ENCODE measurements at places on chromosomes 4 and X.
A peak's percentile ranks its signal among the peaks of the same experiment; 100 is the strongest.

DNA sequence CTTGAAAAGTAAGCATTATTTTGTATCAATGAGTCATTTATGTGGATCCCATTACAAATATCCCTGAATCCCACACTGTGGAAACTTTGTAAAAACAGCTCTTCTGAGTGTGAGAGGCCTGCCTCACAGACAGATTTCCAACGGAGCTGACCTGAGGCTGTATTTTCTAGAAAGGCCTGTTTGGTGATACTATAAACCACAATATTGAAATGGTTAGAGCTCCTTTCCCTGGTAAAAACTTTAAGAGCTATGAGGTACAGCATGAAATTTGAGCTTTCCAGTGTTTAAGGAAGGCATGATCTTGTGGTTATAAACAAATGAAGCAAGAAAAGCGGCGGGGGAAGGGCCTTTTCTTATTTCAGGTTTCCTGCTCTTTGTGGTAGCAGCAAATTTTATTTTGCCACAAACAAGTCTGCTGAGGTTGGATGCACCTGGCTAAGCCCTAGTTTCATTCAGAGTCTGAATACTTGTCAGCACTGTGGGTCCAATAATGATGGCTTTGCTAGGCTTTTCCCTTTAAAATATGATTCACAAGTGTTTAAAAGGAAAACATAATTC lies 86.8 kb upstream of the ETNPPL start:
- no peak for DNase-seq

GRCh38 chr4:150656891-150657290 lies 74.9 kb downstream of the MAB21L2 start:
- DNase-seq = no peak

DNA sequence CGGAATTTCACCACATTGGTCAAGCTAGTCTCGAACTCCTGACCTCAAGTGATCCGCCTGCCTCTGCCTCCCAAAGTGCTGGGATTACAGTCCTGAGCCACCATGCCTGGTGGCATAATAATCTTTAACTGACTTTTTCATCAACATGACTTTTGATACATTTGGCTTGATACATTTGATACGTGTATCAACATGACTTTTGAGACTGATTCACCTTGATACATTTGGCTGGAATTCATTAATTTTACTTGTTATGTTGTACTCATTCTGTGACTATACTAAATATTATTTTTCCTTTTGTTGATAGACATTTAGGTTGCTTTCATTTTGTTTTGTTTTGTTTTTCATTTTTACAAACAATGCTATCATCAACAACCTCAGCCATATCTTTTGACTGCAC lies 6.3 kb downstream of the TMEM154 start:
- DNase-seq = no peak

GRCh38 chr4:163748449-163748848 lies 254.0 kb downstream of the TMA16 start:
- DNase-seq = peak; percentile 24

GRCh38 chr4:103244251-103244650 lies 46.1 kb upstream of the CENPE start:
- no peak for DNase-seq

- no peak for DNase-seq
Measured at GRCh38 chrX:30863974-30864373, 25.1 kb downstream of the TAB3 start.

- no peak for DNase-seq
Measured at GRCh38 chrX:40267334-40268187, 169.8 kb upstream of the BCOR start.

DNA sequence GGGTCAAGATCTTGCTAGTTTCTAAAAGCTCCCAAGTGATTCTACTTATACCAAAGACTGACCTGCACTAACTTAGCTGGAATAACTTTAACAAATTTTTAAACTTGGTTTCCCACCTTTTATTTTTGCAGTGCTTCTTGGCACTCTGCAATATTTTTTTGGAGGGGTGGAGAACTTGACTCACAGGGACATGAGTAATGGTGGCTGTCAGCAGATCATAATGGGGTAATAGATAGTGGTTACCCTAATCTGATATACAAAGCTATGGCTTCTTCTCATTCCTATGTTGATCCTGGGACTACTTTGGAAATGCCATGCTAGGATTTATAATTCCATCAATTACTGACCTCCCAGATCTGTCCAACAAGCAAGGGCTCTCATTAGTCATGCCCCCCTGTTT lies 295.7 kb downstream of the GPAT3 start:
- DNase-seq = no peak

DNA sequence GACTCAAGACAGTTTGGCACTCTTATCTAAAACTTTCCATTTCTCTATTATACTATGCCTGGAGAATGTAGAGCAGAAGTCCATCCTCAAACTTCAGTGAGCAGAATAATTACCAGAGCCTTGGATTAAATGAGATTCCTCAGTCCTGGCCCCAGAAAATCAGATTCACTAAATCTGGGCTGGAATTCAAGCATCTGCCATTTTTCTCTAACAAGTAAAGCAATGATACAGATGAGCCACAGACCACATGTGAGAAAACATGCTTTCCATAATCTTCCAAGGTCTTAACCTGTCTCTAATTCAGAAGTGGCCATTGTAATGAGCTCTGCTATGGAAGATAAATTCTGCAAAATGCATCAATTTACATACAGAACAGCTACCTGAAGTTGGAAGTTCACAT lies 25.4 kb downstream of the SOWAHB start:
- no peak for DNase-seq

- DNase-seq = no peak
Measured at GRCh38 chr4:95556207-95556859, 7.6 kb upstream of the UNC5C start.

GRCh38 chr4:176350671-176351070 lies 30.9 kb downstream of the SPCS3 start:
- DNase-seq = no peak

DNA sequence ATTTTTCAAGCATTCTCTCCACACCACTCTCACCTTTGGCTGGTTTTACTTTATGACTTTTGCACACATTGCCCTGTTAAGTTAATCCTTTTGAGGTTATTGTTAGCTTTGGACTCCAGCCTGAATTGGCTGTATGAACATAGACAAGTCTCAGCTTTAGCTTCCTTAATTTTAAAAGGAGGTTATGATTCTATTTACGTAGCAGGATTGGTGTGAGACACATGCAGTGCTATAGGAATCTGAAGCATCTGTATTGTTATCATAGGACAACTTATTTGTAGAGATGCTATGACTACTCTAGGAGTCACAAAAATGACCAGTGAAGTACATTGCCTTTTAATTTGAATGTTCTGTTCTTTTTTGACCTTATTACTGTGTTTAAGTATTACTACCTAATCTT lies 15.7 kb downstream of the PGAM4 start:
- no peak for DNase-seq

DNA sequence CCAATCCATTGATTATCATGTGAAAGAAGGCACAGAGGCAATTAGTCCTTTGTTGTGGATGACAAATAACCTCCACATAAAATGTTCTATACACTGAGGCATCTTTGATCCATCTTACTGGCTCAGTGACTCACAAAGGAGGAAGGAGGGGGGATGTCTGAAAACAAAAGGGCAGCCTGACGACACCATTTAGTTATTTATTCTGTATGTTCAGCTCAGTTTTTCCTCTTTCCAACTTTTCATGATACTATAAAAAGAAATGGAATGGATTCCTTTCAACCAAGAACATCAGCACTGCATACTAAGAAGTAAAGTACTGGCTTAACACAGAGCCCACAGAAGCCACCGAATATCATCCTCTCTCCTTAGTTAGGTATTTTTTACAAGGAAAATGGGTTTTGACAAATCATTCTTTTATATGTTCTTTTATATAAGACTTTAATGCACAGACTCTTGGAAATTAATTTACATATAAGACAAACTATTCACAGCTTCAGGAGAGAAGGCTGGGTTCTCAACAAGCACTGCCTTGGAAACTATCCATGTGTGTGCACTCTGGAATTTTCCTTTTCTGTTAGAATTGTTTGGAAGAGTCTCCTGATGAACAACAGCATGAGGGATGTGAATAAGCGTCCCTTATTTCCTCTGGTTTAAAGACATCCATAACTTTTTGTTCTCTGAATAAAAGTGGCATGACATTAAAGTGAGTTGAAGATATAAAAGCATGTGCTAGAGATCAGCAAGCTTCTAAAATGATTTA lies 135.6 kb downstream of the TSPAN5 start:
- DNase-seq = no peak

DNA sequence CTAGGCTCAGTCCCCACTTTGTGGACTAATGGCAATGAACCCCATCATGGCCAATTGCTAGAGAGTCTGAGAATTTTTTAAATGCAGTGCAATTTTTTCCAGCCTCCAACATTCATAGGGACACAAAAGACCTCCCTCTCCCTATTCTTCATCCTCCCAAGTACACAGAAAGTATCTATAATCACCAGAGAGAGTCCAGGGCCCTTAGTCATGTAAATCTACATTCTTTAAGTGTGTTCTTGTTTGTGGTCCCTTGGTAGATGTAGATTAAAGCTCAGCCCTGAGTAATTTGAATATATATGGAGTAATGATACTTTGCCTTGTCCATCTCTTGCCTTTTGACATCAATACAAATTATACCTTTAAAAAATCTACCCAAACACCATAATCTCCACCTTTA lies 51.3 kb upstream of the ATXN3L start:
- DNase-seq = no peak

DNA sequence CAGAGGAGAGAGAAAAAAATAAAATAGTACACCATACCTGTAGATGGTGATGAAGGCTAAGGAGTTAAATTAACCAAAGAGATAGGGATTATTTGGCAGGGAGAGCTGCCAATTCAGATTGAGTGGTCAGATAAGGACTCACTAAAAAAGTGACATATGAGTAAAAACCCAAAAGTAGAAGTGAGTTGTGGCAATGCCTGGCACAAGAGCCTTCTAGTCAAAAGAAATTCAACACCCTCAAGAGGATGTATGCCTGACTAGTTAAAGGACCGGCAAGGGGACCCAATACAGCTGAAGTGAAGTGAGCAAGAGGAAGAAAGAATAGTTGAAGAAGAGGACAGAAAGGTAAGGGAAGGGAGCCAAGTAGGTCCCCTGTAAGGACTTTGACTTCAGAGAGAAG lies 34.9 kb downstream of the ELF2 start:
- DNase-seq = no peak

GRCh38 chr4:109174224-109174953 lies 128.1 kb downstream of the COL25A1 start:
- DNase-seq = no peak

DNA sequence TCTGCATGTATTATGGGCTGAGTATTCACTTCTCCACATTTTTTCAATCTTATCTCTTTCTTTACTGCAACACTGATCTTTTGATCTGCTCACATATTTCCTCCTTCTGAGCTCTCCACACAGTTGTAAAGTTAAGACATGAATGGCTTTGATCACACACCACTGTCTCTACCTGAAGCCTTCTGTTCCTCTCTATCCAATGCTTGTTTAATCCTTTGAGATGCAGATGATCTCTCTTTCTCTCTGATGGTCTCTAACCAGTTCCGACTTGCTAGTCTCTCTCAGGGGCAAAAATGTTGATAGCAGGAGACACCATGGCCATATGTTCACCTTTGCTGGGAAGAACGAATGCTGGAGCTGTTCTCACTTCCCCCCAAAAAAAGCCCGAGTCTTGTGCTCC lies 162.4 kb downstream of the UNC5C start:
- no peak for DNase-seq

DNA sequence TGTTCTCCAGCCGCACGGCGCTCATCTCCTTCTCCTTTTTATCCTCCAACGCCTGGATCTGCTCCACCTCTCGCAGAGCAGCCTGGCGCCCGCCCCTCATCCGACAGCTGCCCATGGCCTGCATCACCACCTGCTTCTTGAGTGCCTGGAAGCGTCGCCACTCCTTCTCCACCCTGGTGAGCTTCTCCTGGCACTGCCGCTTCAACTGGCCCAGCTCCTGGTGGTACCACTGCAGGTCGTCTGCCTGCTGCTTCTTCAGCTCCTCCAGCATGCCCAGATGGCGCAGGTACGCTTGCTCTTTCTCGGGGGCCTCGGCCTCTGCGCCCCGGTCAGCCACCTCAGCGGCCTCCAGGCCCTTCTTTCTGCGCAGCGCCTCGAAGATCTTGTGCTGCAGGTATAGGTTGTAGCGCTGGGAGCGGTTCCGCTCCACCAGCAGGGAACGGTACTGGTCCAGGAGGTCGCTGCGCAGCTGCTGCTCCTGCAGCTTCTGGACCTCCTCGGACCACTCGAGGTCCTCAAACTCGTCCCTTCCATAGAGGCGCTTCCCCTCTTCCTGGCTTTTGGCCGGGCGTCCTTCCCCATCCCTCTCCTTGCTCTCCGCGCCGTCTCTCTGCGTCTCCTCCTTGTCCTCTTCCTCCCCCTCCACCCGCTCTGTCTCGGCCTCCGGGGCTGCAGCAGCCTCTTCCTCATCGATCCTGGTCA lies 1.2 kb upstream of the TADA2B start:
- peak; percentile 14 for DNase-seq

DNA sequence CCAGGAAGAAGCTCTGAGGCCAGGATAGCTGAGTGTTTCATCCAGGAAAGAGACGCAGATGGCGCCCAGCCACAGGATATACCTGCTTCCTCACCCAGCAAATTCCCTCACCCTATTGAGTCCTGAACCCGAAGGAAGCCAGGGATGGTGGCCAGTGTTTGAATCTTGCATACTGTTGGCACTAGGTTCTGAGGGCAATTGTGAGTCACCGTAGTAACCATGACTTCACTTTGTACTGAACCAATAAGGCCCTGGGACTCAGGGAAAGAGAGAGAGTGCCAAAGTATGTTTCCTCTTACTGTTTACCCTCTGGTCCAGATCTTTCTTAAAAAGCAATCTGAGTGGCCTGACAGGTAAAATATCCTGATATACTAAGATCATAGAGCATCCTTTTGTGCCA lies 25.6 kb upstream of the SMIM10L2A start:
- no peak for DNase-seq

DNA sequence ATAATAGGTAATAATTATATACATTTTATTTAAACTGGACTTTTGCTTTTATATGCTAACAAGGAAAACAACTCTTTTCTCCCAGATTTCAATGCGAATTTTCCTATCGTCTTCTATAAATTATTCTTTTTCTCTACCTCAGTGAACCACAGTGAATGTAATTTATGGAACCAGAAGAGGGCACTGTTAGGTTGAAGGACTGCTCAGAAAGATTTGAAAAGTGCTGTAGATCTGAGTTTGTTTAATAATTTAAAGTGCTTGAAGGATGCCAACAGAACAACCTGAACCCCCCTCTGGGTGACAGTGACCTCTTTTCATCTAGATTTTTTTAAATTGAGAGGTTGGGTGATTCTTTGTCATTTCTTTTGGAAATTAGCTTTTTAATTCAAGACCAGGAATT lies 54.9 kb downstream of the PHOX2B start:
- no peak for DNase-seq

- peak; percentile 26 for DNase-seq
Measured at GRCh38 chrX:134542485-134542884, 82.5 kb downstream of the HPRT1 start.

- no peak for DNase-seq
Measured at GRCh38 chr4:80101071-80101791, 28.2 kb upstream of the ANTXR2 start.

GRCh38 chr4:82394896-82395295 lies 21.1 kb upstream of the HNRNPD start:
- no peak for DNase-seq
